Activated CD4-positive, alpha-beta T cell treated with anti-CD3 and anti-CD28 coated beads for 48 hours (primary cell): ENCODE measurements at places on chromosomes 5 and 9.

DNA sequence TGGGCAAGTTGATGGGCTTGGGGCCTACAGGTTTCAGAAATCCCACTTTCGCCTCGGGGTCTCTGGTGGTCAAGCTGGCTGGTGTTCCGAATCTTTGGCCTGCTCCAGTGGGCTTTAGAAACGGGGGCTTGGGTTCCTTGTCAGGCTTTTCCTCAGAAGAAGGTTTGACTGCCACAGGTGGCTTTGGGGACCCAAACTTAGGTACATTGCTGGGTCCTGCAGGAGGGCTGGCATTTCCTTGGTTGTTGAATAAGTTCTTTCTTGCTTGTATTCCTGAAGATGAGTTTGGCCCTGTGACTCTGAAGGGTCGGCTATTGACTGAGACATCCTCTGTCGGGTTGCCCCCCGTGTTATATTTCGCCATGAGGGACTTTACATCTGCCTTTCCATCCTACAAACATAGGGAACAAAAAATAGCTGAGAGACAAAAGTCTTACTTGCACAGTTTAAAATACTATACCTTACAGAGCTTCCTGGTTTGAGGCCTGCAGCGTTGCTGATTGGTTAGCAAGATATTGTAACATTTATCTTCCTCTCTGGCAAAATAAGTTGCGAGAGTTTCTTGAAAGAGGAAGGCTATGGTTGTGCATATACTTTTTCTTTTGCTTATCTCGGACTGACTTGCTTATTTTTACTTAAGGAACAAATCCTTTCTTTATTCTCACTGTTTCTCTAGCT is 16.6 kb downstream of the FYB1 start:
- peak; percentile 41 for DNase-seq

DNA sequence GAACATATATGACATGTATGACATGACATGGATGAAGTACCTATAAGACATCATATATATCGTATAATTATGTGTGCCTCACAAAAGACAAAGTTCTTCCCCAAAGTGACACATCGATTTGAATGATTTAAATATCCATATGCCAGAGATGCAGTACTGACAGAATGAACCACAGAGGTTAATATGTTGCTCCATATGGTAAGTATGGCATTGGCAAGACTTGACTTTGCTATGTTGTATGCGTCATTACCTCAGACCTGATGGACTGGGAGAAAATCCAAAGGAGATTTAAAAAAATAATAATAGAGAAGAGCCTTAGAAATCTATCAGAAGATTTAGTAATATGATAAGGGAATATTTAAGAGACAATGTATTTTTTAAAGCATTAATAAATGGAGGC is 263.2 kb downstream of the PJA2 start:
- DNase-seq = no peak

DNA sequence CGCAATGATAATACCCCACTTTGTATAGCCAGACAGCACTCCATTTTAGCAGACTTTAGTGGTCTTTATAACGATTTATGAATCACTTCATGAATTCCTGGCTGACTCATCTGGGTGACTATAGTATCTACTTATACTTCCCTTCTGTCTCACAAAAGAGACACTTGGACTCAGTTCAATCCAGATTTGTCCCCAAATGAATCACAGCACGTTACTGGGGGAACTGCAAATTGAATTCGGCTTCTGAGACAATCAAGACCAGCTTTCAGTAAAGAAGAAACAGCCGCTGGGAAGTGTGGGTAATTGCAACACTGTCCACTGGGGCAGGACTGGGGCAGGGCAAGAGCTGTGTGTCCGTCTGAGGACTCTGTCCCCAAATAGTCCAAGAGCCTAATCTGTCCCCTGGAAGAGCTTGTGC is 337.3 kb upstream of the RFX3 start:
- no peak for DNase-seq

DNA sequence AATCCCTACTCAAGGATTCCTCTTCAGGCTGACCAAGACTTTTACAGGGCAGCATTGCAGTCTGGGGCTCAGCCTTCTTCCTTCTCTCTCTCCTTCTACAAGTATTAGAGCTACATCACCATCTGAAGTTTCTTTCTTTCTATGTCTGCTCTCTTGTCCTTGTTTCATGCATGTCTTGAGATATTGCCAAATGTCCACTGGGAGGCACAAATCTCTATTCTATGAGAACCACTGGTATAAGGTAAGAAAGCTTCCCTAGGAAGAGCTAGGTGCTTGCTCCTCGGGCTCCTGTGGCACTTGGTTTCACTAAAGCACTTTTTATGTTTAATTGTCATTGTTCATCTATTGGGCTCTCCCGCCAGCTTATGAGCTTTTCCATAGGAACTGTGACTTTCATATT is 289.2 kb upstream of the PCSK5 start:
- no peak for DNase-seq

GRCh38 chr5:170629566-170630175 is 125.9 kb downstream of the KCNIP1 start:
- DNase-seq = no peak

DNA sequence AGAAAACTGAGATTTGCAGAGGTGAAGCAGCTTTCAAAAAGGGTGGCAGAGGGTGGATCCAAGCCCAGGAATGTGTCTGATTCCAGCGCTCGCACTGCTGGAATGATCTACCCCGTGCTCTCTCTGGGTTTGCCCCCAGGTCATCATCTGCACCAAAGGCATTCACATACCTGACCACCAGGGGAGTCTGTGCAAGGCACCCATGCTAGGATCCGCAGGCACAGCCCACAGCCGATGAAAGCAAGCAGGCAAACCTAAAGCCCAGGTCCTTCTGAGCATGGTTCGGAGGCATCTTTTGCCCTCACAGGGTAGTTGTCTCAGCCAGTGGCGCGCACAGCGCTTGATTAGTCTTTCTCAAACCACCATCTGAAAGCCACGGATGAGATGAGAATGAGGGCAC is 56.6 kb downstream of the TEK start:
- DNase-seq = no peak
